Left ventricle myocardium inferior (tissue), 1 donor: ENCODE measurements at places on chromosomes 7 and 10. TPM values are rescaled to one million over a fixed set of nuclear protein-coding genes. Genes with fewer than 3 reads are reported as not detected.

DNA sequence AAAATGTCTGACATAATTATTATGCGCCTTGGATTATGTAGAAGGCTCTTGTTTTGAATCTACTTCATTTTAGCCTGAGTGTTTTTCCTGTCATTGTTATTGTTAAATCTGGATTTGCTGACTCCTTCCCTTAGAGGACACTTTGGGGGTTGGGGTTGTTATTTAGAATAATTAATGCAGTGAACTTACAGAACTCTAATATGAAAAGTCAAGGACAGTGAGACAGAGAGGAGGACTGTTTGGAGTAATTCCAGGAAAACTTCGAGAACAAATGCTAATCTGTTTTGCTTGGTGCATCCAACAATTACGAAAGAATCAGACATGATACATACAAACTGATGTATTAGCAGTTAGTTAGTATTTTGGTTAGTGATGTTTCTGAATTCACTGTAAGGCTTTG is 146.1 kb downstream of the ABCA13 start:
- no peak for DNase-seq

PDLIM1 gene
- total RNA-seq = 358 TPM

- DNase-seq = no peak
Measured at GRCh38 chr10:105586451-105587098, 945.5 kb downstream of the SORCS3 start.

OR6V1 gene
- not detected for total RNA-seq

- no peak for DNase-seq
Measured at GRCh38 chr7:41037691-41038090, 665.2 kb downstream of the INHBA start.
